Amygdala (tissue), 56 donors: ENCODE measurements at places on chromosomes 3 and 15.

DNA sequence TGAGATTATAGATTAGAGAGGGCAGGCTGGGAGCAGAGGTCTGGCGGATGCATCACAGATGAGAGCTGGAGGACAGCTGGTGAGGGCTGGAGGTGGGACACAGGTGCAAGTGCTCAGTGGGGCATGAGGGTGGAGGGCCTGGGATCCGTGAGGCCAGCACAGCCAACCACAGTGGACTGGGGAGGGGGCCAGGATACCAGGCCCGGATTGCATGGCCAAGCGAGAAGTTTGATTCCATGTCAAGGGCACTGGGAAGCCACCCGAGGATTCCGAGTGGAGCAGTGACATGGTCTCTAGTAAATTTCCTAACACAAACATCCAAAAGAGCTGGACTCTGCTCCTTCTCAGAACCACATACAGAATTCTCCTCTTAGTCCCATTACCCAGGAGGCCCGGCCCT lies 44.0 kb upstream of the SLC41A3 start:
- DNase-seq = no peak

DNA sequence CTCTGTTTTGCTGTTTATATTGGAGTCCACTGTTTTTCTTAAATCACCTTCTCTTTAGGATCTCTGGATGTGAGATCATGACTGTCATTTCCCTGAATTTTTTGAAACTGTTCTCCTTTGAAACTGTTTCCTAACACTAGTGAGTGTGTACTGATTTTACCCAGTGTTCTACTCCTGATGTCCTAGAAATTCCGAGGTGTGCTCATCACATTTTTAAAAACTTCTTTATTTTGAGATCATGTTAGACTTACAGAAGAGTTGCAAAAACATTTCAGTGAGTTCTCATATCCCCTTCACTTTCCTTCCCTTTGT lies 292.6 kb downstream of the NFKBIZ start:
- no peak for DNase-seq

DNA sequence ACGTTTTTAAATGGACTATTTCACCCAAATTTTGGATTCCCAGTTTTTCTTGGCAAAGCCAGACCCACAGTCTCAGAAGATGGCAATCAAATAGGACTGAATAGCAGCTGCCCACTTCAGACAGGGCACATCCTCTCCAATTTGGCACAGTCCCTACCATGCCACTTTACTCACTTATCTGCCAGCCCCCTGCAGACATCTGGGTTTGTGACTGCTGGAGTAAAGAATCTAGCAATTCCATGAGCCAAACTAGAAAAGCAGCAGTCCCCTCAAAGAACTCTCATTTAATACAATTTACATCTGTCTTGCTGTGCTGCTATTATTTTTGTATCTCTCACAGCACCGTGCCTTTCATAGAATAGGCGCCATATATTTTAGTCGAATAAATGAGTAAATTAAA lies 16.0 kb upstream of the LRRN1 start:
- DNase-seq = no peak

DNA sequence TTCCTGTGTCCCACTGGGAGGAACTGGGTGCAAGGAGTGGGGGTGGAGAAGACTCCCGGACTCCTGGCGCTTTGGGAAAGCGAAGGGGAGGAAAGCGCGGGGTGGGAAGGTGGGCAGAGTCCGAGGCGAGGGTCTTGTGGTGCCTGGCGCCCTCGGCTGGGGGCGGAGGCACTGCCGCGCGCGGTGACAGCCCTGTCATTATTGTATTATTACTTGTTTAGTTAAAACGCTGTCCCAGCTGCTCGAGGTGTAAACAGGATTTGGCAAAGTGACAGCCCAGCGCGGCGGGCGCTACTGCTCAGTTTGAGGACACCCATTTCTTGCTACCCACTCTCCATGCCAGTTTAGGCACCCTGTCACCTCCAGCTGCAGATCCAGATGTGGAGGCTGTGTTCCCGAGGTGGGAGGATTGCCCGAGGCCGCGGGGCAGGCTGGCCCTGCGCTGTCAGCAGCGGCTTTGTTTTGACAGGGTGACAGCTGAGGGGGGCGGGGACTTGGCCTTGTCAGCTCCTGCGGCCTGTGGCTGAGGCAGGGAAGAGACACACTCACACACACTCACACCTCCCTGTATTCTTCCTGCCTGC lies 1.0 kb downstream of the KAT2B start:
- DNase-seq = peak; percentile 74

DNA sequence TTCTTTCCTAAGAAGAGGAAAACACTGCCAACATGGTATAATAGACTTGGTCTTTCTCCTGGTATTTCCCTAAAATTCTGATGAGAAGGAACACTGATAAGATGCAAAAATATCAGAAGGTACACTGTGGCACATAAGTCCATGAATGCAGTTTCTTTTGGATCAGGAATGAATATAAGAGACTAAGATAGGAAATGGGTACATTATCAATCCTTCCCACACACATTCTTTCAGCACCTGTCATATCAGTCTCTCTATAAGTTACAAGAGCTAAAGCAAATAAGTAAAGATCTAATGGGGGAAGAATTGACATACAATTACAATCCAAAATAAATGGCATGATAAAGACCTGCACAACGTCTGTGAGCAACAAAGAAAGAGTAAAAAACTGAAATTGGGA lies 1101.0 kb downstream of the ROBO2 start:
- no peak for DNase-seq

DNA sequence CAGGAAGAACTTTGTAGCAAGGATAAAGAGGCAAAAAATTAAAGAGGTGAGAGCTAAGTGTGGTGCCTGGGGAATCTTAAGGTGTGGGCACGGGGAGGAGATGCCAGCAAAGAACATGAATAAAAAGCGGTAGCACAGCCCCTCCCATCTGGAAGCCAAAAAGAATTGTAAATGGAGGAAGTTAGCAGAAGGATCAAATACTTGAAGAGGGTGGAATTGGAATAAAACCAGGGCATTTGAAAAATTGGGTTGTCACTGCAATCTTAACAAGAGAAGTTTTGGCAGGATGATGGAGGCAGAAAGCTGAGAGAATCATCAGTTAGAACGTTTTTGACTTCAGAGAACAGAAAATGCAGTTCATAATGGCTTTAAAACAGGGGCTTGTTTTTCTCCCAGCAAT lies 2.4 kb downstream of the CCR2 start:
- DNase-seq = no peak

DNA sequence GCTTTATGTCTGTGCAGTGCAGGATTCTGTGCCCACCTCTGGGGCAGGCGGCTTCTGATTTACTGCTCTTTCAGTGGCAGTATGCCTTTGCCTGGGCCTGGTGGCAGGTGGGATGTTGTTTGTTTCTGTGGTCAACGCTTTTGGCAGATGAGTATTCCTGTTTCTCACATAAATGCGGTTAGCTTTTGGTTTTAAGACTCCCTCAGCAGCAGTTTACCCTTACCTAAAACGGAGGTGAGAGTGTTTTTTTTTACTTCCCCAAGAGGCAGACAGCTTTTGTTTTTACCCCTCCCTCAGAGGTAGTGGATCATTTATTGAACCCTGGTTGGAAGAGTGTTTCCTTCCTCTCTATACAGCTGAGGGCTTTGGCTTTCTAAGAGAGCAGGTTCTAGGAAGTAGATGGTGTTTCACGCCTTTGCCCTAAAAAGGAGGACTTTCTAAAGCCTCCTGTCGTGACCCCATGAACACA lies 134.1 kb upstream of the PLSCR5 start:
- DNase-seq = no peak

DNA sequence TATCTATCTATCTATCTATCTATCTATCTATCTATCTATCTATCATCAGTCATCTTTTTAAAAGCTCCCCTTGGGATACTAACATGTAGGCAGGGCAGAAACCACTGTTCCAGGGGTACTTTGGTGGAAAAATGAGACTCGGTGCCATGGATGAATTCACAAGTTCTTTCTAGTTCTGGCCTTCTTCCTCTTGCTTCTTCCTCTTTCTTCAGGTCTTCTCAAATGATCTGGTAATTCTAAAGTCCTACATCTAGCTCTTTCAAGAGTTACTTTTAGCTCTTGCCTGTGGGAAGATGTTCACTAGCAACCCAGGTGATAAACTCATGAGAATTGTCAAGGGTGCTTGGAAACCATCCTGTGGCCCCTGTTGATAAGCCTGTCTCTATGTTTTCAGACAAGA lies 168.5 kb upstream of the TBC1D5 start:
- no peak for DNase-seq

DNA sequence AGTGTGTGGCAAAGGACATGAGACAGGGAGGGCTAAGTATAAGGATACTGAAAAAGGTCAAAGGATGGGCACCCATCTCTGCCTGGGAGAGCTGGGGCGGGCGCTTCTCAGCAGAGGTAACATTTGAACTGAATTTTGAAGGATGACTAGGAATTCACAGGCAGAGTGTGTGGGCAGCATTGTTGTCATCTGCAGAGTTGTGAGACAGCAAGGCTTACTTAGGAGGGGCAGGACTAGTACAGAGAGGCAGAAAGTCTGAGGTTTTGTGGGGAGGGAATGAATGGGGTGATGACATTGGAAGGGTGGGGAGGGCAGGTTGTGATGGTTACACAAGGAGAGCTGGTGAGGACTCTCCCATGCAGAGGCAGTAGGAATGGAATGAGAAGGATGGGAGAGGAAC lies 84.1 kb upstream of the PRR23C start:
- no peak for DNase-seq

GRCh38 chr3:127174715-127175140 lies 18.2 kb upstream of the PRR23E start:
- DNase-seq = no peak

GRCh38 chr15:34721802-34722438 lies 32.9 kb downstream of the GJD2 start:
- DNase-seq = peak; percentile 58

DNA sequence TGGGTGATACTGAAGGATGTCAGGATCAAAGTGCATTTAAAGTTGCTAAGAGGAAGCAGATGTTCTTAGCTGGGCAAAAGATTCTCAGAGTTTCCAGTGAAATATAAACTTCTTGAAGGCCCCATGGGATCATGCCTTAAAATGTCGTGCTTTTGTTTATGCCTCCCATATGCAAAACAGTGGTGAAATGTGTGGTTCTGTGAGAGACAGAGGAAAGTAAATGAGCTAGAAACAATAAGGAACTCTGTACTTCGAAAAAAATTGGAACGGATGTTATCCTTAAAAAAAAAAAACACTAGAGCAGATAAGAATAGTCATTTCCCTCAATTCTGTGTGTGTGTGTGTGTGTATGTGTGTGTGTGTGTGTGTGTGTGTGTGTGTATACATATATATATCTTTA lies 497.0 kb upstream of the TBL1XR1 start:
- DNase-seq = no peak
